T-helper 9 cell (primary cell): ENCODE measurements at places on chromosomes 4 and X.

- DNase-seq, result no peak
Measured at GRCh38 chrX:121308276-121308805, 260.9 kb downstream of the GLUD2 start.

- no peak for DNase-seq
Measured at GRCh38 chr4:41285864-41286235, 29.1 kb downstream of the UCHL1 start.

DNA sequence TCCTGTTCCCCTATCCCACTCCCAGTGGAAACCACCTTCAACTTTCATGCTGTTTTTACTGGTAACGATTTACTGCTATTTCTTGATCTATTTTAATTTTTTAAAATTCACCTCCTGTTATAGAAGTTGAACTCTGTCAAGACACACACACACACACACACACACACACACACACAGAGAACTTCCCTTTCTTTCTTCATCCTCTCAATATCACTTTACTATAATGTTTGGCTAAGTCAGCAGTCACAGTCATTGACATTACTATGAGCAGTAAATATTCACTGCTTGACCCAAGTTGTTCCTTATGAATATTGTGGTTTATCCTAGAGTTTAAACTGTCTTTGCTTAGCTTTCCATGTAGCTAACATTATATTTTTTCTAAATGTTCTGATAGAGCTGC lies 24.0 kb upstream of the SGMS2 start:
- no peak for DNase-seq

DNA sequence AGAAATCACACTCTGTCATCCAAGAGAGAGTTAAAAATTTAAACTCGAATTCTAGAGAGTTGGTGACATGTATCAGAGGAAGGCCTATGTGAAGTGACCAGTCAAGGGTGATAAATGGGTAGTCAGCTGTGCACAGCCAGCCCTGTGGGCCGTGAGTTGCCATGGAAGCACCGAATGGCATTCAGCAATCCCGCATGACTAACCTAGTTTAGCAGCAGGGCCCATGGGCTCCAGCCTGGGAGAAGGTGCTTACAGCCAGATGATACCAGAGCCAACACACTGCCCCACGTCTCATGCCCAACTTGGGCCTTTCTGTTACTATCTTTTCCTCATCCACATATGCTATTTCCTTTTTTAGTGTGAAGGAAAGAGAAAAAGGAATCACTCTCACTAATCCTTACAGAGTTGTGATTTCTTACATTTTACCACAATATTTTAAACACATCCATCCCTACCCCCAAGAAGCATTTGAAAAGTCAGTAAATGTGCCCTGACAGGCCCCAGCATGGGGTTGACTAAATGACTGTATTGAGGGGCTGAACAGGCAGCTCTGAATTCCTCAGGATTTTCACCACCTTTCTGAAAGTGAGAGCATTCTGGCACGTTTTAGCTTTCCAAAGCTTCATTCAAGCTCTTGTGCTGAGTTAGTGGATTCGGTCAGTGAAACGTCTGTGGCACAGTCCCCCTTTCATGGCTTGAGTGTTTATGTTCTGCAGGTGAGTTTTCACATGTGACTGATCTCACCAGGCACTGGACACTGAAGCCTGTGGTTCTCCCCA lies 104.2 kb downstream of the AFF1 start:
- DNase-seq, result no peak

DNA sequence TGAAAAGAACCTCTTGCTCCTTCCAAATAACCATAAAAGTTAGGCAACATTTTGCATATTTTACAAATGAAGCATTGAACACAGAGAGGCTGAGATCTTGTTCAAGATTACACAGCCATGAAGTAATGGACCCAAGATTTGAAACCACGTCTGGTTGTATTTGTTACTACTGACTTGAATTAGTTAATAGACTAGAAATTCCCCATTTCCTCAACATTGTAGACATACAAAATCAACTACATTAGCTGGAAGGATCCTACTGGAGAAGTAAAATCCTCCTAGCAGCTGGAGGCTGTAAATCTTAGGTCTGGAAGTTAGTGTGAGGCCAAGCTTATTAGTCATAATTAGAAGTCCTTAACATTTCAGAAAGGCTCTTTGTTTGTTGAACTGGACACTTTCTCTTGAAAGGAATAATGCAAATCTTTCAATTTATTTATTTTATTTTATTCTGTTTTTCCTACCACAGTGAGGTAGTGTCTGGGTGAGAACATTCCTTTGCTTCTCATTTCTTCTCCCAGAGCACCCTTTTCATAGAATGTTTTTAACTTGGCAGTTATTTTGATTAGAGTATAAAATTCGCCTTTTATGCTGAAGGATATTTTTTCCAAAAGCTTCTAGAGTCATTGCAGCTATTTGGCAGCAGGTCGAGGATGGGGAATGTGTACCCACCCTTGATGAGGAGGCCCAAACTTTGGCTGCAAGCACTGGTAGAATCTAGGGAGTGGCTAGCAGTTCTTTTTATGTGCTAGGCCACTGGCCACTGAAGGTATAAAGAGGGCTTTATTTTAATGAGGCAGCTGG lies 62.0 kb upstream of the CLNK start:
- no peak for DNase-seq

- DNase-seq, result no peak
Measured at GRCh38 chr4:141158219-141158618, 24.9 kb upstream of the RNF150 start.

- no peak for DNase-seq
Measured at GRCh38 chrX:69221239-69222102, 56.2 kb upstream of the PJA1 start.

DNA sequence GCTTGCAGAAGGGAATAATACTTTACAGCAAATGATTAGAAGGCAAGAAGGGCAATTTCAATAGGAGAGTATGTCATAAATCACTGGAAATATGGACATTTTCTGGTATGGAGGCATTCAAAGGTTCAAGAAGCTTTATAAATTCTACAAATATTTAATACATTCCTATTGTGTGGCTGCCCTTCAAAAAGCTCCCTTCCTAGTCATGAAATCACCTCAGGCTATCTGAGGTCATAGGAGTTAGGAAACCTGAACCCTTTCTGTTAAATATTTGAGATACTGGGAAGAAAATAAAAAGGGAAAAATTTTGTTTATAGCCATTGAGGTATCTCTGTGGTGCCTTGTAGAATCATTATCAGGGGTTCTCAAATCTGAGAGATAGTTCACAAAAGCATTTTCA lies 316.8 kb upstream of the EMCN start:
- no peak for DNase-seq

- DNase-seq, result no peak
Measured at GRCh38 chr4:94634271-94634670, 123.5 kb upstream of the BMPR1B start.

GRCh38 chrX:24245202-24245601 lies 68.7 kb downstream of the SUPT20HL2 start:
- no peak for DNase-seq

DNA sequence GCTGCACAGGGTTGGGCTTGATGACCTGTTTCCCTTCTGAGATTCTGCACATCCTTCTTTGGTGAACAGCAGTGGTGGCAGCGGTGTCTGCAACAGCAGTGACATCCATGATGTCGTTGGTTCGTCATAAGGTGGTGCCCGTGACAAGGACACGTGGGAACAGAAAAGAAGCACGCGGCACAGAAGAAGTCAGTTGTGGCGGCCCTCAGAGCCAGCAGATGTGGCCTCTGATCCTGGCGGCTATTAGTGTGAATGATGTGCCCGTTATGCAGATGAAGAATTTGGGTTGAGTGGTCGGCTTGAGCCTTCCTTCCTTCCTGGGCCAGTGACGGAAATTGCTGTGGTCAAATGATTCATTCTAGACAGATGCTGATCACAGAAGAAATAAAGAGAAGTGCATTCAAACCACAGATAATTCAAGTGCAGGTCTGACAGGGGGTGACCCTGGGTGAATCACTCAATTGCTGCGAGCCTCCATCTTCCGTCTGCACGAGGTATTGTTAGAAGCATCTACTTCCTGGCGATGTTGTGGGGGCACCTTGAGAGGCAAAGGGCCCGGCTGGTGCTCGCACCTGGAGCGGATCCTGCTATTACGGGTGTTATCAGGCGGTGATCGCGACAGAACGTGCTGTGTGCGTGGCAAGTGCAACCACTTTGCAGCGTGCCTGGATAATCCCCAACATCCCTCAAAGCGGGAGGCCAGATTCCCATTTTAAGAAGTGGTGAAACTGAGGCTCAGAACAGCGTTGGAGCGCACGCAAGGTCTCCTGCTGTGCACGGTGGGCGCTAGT lies 215.2 kb upstream of the PSAPL1 start:
- DNase-seq, result peak; percentile 19

DNA sequence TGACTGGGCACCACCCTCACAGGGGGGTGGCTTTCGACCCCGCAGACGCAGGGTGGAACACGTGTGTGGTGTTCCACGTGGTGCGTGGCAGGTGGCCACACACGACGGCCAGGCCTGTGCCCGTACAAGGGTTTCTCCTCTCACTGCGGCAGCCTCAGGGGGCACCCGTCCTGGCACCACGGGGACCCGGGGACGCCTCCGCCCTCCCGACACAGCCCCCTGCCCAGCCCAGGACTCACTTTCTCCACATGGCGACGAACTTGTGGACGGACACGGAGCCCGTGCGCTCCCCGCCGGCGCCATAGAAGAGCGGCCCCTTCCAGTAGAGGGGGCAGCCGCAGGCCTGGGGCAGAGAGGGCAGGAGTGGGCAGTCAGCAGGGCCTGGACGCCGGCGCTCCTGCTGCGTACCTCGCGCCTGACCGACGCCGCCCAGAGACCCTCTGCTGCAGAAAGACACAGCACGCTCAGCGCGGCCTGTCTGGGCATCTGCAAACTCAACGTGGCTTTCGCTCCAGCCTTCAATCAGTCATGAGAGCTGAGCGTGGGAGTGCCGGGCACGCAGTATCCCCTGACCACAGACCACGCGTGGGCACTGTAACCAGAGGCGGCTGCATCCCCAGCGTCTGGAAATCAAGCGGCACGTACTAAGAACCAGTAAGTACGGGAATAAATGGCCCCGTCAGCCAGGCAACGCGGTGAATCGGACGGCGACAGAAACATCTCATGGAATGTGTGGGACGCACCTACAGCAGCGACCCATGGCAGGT lies 28.9 kb upstream of the GTPBP6 start:
- DNase-seq, result no peak

DNA sequence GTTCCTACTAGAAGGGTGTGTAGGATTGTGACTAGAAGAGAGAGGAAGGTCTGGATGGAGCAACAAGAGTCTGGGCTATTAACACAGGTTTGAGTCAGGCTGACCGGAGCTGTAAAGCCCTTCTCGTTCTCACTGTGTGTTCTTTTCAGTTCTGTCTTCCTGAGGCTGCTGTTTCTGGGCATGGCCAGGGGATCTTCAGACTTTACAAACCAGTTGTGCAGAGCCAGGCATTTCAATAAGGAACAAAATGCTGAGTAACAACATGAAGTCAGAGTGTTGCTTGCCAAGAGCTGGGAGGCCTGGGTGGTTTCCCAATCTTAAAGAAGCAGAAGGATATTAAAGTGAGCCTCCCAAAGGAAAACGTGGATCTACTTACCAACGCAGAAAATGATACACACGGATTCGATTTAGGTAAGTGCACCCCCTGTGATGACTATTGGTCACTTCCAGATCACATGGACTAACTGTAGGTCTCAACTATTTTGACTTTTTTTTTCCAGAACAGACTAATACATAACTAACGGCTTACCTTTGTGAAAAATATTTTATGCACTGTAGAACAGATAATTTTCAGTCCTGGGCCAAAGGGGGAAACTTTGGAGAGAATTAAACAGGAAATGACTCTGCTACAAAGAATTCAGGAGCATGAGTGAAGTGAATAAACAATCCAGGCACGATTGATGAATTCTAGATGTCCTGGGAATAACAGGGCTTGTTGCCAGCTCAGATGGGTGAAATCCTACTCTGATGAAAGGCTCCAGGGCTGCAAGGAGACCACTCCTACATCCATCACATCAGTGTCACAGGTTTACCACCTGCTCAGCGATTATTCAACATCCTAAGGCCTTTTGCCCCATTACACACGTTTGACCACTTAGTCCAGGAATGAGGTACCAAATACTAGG lies 94.5 kb downstream of the ANXA3 start:
- no peak for DNase-seq

- no peak for DNase-seq
Measured at GRCh38 chrX:28487818-28488217, 99.4 kb upstream of the IL1RAPL1 start.

DNA sequence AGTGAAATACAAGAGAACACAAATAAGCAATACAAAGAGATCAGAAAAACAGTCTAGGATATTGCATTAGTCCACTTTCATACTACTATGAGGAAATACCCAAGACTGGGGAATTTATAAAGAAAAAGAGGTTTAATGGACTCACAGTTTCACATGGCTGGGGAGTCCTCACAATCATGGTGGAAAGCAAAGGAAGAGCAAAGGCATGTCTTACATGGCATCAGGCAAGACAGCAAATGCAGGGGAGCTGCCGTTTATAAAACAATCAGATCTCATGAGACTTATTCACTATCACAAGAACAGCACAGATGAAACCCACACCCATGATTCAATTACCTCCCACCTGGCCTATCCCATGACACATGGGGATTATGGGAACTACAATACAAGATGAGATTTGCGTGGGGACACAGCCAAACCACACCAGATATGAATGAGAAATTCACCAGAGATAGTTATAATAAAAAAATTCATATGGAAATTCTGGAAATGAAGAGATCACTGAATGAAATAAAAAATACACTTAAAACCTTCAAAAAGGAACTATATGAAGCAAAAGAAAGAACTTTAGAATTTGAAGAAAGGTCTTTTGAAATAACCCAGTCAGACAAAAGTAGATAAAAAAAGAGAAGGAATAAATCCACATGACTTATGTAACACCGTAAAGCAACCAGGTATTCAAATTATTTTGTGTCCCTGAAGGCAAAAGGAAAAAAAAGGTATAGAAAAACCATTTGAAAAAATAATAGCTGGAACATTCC lies 16.2 kb upstream of the NAA11 start:
- no peak for DNase-seq

DNA sequence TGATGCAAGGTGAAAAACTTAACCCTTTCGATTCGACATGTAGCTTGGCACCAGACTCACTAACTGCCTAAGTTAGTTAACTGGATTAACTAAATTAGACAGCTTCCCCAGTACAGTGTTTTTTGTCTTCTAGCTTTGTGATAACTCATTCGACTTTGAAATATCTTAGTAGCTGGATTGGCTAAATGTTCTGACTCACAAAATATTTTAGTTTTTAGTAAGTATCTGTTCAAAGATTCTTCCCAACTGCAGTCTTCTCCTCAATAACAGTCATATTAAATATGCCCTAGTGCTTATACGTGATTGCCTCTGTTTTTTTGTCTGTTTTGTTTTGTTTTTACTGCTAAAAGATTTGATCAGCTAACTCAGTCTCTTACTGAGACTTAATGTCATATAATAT lies 102.9 kb downstream of the KCNIP4 start:
- DNase-seq, result no peak

- DNase-seq, result no peak
Measured at GRCh38 chr4:56649445-56650261, 31.4 kb downstream of the HOPX start.

DNA sequence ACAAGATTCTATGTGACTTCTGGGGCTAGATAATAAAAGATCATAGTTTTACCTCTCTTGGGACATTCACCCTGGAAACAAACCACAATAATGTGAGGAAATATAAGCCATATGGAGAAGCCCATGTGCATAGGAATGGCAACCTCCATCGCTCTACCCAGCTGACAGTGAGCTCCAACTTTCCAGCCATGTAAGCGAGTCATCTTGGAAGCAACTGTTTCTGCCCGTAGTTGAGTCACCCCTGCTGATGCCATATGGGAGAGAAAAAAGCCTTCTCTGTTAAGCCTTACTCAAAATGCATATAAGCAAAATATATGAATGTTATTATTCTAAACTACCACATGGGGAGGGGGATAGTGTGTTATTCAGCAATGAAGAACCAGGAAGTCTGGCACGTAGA lies 31.4 kb upstream of the RELL1 start:
- no peak for DNase-seq

GRCh38 chrX:46758163-46758955 lies 559 bp downstream of the SLC9A7 start:
- peak; percentile 2 for DNase-seq
